ENCODE measurements at places on chromosomes 7 and 10.
A peak's percentile ranks its signal among the peaks of the same experiment; 100 is the strongest.

DNA sequence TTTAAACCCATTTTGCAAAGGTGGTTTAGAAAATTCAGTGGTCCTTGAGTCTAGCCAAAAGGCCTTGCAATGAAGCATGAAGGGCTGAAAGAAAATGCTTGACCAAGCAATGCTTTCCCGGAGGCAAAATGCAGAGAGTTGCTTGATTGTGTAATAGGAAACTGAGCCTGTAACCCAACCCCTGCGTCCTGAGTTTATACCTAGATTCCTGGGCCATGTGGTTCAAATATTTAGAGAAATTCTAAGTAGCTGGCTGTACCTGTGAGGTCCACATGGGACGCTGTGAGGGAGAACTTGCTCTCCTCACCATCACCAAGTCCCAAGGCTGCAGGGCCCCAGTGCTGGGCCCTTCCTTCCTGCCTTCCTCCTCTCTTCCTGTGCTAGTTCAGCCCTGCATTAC is 45.7 kb downstream of the CXCL12 start:
- DNase-seq: no peak

DNA sequence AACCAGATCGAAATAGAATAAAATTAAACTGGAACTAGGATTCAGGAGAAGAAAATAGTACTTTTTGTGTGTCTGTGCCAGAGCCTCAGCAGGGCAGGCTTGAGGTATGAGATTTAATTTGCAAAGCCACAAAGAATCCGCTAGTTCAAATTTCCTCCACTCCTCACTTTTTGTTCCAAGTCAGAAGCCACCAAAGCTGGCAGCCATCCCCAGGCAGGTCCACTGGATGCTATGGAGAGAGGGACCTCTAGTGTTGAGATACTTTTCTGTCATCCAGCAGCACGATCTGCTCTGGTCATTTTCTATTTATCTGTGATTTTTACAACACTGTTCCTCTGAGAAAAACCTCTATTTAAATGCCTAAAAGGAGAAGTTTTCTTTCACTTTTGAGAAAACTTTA is 147.9 kb upstream of the FRMD4A start:
- DNase-seq: peak; percentile 70

GRCh38 chr7:124411796-124412195 is 353.8 kb downstream of the GPR37 start:
- peak; percentile 28 for DNase-seq

- peak; percentile 18 for DNase-seq
Observed at GRCh38 chr7:26853788-26854393, 10.5 kb downstream of the SKAP2 start.

GRCh38 chr10:49594594-49594993 is 15.5 kb upstream of the SLC18A3 start:
- DNase-seq: peak; percentile 17

DNA sequence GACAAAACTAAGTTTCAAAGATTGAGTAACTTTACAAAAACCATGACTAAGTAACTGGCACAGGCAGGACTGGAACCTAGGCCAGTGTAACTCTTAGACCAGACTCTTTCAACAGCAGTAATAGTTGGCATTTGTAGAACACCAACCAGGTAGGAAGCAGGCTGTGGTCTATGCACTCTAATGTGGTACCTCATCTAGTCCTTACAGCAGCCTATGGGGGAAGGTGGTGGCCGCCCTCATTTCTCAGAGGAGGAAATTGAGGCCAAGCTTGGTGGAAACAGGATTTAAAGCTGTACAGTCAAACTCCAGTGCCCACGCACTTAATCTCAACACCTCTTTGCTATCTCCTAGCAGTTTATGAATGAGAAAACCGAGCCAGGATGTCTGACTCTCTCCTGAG is 165.4 kb upstream of the LRGUK start:
- DNase-seq: no peak

Data from RPMI8226 (cell line).